Lower lobe of right lung (tissue), 2 donors: ENCODE measurements at places on chromosomes 11 and 22.
A peak's percentile ranks its signal among the peaks of the same experiment; 100 is the strongest.

GRCh38 chr11:99960536-99960935, 726.6 kb upstream of the ARHGAP42 start:
- DNase-seq: no peak

- DNase-seq: no peak
Measured at GRCh38 chr22:18091916-18092526, 14.2 kb downstream of the PEX26 start.

DNA sequence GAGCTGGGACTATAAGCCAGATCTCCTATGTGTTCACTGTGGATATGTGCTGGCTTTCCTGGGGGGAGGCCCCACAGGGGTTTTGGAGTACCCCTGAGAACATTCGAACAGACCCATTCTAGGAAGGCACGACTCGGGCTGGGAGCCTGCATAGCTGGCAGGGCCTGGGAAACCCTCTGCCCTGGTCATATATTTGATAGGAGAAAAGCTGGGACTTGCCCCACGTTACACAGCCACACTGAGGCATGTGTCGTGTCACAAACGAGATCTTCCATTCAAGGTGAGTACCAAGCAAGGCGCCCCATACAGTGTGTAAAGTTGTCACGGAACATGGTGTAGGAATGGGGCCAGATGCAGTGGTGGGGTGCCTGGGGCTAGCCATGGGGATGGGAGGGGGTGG, 11.2 kb downstream of the MYO7A start:
- no peak for DNase-seq

- DNase-seq: no peak
Measured at GRCh38 chr22:50251477-50252081, 514 bp upstream of the HDAC10 start.

- no peak for DNase-seq
Measured at GRCh38 chr22:23270212-23270733, 90.0 kb downstream of the BCR start.

DNA sequence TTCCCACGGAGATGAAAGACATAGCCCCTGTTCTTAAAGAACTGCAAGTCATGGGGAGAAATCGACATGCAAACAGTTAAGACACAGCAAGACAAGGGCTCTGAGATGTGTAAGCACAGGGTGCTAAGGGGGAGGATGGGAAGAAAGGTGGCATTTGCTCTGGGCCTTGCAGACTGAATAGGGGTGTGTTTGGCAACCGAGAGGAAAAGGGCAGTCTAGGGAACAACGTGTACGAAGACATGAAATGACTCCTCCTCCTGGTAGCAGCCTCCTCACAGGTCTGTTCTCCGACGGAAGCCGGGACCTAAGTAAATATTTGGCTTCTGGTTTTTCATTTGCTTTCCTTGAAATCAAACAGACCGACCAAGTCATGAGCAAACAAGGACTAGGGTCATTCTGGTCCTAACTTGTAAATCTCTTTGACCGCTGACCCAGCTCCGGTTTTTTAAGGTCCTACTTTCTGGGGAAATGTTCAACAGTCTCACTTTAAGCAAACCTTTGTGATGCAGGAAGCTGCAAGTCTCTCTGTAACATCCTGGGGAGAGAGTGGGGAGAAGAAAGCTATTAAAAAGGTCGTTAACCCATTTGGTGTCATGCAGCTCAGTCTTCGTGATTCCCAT, 19.7 kb downstream of the NNMT start:
- peak; percentile 54 for DNase-seq

DNA sequence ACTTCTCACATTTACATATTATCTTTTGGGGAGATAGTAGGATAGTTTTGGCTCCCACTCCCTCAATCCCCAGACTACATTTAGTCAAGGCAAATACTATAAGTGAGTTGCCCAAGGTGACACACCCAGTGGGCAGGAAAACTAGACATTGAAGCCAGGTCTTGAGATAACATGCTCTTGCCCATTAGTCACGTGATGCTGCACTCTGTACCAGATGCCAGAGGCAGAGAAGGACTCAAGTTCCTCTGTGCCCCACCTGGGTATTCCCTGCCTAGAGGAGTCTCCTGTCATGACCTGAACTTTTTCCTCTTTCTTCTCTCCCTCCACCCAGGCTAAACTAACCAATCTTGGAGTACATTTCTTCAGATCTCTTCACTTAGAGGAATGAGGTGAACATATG, 484.9 kb downstream of the BUD13 start:
- DNase-seq: no peak
